IPS-NIHi11 (cell line): ENCODE measurements at places on chromosomes 5 and 9.

DNA sequence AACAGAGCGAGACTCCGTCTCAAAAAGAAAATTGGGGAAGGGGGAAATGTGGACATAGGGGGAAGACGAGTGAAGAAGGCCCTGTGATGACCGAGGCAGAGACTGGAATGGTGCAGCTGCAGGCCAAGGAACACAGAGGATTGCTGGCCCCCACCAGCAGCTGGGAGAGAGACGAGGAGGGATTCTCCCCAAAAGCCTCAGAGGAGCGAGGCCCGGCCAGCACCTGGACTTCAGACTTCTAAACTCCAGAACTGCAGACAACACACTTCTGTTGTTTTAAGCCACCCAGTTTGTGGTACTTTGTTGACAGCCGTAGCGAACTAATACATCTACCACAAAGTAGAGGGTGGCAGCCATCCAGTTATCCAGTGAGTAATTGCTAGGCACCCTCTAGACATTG is 124.6 kb downstream of the ATPSCKMT start:
- no peak for DNase-seq

- DNase-seq = no peak
These were observed 82.9 kb upstream of the ALDH1B1 start for GRCh38 chr9:38309324-38310195.

DNA sequence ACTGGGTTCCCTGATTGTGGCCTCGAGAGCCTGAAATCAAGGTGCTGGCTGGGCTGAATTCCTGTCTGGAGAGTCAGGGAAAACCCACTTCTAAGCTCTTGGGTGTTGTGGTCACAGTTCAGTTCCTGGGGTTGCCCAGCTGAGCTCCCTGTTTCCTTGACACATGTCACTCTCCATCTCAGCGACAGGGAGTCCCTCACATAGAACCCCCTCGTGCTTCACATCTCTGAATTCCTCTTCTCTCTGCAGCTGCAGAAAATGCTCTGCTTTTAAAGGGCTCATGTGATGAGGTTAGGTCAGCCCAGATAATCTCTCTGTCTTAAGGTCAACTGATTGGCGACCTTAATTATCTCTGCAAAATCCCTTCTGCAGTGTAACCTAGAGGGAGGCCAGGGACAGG is 53.5 kb upstream of the NFIL3 start:
- DNase-seq = no peak

DNA sequence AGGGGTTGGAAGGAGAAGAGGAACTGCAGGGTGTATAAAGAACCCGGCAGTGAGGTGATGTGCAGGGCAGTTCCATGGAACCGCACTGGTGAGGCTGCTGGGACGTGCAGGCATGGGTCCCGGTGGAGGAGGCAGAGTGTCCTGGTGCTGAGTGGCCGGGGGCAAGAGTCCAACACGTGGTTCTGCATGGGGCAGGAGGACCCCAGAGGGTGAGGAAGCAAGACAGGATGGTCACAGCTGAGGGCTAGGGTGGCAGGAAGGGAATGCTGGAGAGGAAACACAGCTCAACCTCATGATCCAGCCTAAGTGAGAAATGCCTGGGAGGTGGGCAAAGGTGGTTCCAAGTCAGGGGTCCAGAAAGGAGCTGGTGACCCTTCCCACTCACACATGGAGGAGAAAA is 87.2 kb downstream of the S1PR3 start:
- DNase-seq = no peak

DNA sequence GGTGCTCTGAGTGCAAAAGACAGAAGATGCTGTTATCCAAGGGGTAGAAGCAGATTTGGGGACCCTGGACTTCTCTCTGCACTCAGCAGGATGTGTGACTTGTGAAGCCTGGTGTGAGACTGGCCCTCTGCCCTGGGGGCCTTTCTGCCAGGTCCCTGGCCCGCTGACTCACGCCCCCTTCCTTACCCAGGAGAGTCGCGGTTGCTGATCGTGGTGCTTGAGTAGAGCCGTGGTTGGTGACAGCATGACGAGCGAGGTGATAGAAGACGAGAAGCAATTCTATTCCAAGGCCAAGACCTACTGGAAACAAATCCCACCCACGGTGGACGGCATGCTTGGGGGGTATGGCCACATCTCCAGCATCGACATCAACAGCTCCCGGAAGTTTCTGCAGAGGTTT is 6.5 kb downstream of the NTMT1 start:
- DNase-seq = no peak

DNA sequence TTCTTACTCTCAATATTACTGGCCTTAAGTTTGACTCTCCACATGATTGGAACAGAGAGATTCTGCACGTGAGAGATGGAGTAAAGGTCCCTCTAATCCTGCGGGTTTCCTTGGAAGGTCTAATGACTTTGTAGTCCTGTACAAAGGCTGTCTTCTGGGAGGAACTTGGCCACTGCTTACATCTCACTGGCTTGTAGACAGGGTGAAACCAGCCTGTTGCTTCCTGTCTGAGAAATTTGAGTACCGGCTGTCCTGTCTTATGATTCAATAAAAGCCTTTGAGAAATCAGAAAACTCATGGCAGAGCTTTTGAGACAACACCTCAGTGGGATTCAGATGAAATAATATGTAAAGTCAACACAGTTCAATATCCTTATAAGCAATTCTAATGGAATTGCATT is 43.0 kb downstream of the IL31RA start:
- no peak for DNase-seq

GRCh38 chr5:126334760-126335159 is 88.4 kb upstream of the GRAMD2B start:
- DNase-seq = no peak

- peak; percentile 76 for DNase-seq
These were observed 253 bp downstream of the SLC12A2 start for GRCh38 chr5:128083811-128084227.

- DNase-seq = no peak
These were observed 94.9 kb downstream of the RAD23B start for GRCh38 chr9:107378006-107378405.

GRCh38 chr9:133429214-133429613 is 7.0 kb downstream of the ADAMTS13 start:
- DNase-seq = peak; percentile 79

GRCh38 chr5:167155387-167156005 is 1135.9 kb upstream of the WWC1 start:
- DNase-seq = no peak

GRCh38 chr9:3929345-3930047 is 370.4 kb downstream of the GLIS3 start:
- no peak for DNase-seq

DNA sequence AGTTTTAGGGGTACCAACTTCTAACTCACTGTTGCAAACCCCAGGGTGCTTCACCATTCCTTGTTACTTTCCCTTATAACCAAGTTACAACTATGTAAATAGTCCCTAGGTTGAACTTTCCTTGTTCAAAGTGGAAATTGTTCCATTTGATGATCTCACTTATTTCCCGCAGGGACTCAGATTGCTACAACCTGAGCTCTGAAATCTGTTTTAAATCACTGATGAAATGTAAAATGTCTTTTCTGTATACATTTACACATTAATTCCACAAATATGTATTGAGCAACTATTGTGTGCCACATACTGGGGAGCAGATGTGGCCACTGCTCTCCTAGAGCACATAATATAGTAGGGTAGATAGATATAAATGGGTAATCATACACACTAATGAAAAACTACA is 69.1 kb upstream of the TARS1 start:
- no peak for DNase-seq

DNA sequence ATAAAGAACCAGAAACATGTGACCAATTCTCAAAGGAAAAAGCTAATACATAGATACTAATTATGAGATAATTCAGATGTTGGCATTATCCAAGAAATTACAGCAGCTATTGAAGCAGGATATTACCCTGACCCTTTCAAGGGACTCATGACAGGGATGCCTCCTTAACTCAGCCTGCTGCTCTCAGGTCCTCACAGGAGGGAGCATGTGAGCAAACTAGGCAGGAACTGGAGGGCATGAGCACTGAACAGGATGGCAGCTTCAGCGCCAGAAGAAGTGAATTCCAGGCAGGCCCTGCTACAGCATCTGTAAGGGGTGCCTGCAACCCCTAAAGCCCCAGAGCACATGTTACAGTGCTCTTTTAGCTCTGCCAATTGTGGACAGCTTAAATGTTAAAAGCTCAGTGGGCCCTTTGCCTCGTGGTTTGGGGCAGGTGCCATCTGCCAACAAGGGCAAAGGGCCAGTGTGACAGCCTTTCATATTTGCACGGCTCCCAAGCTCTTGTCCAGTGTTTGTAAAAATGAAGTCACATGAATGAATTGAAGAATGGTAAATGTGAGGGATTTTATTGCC is 464.7 kb upstream of the COX7C start:
- no peak for DNase-seq

GRCh38 chr5:143812085-143812705 is at the start of gene HMHB1:
HMHB1 (plus strand) TSS chr5:143812161.
- no peak for DNase-seq

- no peak for DNase-seq
These were observed 2.1 kb upstream of the SCAI start for GRCh38 chr9:125145425-125145824.

- DNase-seq = no peak
These were observed 9.9 kb downstream of the PLPP7 start for GRCh38 chr9:131299346-131299960.

DNA sequence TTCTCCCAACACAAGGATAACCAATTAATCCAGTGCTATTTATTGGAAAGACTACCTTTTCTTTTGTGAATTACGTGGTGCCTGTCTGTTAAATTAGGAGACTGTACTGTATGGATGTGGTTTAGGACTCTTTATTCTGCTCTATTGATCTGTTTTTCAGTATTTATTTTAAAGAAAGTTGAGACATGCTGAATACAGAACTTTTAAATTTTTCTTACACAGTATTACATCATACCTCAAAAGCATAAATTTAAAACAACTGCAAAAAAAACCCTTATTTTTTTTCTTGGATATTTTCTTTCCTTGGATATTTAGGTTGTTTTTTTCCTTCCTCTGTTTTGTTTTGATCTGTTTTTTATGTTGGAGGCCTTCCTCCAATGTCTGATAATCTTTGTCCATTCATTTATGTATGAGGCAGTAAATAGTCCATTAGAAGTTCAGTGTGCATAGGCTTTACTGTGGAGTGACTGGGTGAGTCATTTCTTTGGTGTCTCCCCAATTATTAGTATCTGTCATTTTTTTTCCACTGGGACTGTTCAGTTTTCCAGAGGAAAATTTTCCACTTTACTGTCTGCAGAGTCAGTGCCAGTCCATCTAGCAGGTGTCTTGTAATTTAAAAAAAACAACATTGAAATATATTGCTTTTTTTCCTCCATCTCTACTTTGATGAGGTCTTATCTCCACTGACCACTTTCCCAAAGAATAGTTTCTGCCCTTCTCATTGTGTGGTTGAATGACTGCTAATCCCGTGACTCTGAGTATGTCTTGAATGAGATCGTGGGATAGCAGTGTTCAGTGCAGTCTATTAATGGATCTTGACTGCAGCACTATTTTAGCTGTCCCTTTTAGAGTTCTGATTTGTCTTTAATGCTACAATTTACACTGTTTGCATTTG is 15.2 kb downstream of the CYSTM1 start:
- DNase-seq = no peak

GRCh38 chr5:79938468-79938867 is 52.6 kb downstream of the MTX3 start:
- no peak for DNase-seq

DNA sequence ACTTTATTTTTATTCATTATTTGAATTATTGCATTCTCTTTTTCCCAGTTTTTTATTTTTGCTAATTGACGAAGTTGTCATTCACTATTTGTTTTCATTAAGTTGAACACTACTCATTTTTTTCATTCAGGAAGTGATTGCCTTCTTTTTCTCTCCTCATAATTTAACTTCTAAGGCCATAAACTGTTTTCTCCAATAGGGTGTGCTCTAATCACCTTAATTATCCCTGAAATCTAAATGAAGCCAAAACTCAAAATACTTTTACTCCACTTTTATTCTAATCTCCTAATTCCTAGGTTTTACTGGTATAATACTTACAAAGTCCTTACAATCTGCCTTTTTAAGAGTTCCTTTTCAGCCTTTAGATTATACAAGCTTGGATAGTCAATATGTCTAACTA is 2.9 kb upstream of the OR13C2 start:
- DNase-seq = no peak

- DNase-seq = no peak
These were observed 30.4 kb downstream of the CAMK4 start for GRCh38 chr5:111254613-111255012.

GRCh38 chr9:114382699-114383520 is 4.9 kb downstream of the AKNA start:
- DNase-seq = no peak

- DNase-seq = no peak
These were observed 87.9 kb downstream of the FBXL7 start for GRCh38 chr5:15587916-15588315.

DNA sequence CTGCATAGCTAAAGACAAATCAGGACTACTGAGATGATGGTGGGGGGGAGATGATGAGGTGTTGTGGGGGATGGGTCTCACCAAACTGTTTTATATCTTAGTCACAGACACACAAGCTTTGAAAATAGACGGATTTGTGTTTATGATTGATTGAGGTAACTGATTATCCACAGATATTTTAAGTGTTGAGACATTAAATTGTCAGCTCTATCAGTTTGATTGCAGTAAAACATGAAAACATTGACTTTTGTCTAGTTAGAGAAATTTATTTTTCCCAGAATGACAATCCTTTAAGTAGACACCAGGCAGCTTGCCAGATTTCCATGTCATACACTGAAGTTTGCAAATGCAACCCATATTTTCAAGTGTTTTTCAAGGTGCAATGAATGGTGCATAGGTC is 149.8 kb downstream of the NR2F1-AS1 start:
- no peak for DNase-seq

GRCh38 chr9:73780916-73781315 is 629.3 kb downstream of the ANXA1 start:
- no peak for DNase-seq
